Activated CD8-positive, alpha-beta T cell treated with anti-CD3 and anti-CD28 coated beads, Interleukin-2, amount 10 ng/mL, durations not matched to agents 7 days and 5 days (primary cell): ENCODE measurements at places on chromosomes 4 and X. TPM values are rescaled to one million over a fixed set of nuclear protein-coding genes. Genes with fewer than 3 reads are reported as not detected.

DNA sequence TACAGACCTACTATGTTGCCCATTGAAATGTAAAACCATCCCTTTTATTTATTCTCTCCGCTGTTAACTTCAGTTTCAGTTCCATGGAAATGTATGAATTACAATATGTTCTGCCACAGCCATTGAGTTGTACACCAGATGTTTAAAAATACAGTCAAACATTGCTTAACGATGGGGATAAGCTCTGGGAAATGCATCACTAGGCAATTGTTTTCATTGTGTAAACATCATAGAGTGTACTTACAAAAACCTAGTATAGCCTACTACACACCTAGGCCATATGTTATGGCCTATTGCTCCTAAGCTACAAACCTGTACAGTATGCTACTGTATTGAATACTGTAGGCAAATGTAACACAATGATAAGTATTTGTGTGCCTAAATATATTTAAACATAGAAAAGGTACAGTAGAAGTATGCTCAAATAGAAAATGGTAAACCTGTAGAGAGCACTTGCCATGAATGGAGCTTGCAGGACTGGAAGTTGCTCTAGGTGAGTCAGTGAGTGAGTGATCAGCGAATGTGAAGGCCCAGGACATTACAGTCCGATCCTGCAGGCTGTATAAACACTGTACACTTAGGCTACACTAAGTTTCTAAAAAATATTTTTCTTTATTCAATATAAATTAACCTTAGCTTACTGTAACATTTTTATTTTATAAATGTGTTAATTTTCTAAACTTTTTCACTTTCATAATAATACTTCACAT is 2.7 kb upstream of the PF4V1 start:
- DNase-seq: no peak
- no peak overlapping the region for H3K27ac ChIP-seq
- H3K36me3 ChIP-seq: no peaks in the 10 kb centered on the region
- peaks cover 9% of the 10 kb centered on the region for H3K27me3 ChIP-seq
- no peaks in the 10 kb centered on the region for H3K4me1 ChIP-seq

DNA sequence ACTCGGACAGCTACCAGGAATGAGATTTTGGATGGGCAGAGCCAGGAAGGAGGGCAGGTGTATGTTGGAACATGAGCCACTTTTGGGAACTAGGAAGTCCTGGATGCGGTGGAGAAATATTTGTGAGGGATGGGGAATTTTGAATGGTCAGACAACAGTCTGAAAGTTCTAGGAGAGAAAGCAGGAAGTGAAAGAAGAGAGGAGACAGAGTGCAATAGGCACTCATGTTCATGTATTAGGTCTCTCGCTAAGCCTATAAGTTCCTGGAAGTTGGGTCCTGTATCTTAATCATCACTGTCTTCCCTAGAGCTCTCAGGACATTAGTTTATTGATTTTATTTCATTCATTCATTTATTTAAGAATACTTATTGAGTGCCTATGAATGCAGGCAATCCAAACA is 65.7 kb upstream of the CITED1 start:
- no peaks in the 10 kb centered on the region for H3K4me1 ChIP-seq
- H3K27me3 ChIP-seq: no peaks in the 10 kb centered on the region
- no peak for DNase-seq
- no peaks in the 10 kb centered on the region for H3K36me3 ChIP-seq
- no peak overlapping the region for H3K4me3 ChIP-seq

CCKAR gene
- total RNA-seq: not detected

GYG2 gene
- total RNA-seq: not detected

DNA sequence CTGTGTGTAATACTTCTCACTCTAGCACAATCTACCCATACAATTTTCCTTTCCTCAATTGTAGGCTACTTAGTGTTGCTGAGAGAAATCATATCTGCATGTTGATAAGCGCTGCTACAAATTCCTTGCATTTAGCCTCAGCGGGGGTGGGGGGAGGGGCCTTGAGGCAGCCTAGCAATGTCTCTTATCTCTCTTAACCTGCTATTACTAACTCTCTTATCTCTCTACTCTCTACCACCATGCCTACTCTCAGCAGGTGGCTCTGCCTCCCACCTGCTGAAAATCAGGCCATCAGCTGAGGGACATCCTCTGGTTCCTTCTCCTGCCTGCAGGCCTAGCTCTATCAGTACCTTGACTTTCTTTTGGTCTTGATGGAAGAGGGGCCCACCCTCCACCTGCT is 98.9 kb downstream of the GPR82 start:
- peaks cover 3% of the 10 kb centered on the region for H3K4me1 ChIP-seq
- peaks cover 33% of the 10 kb centered on the region for H3K36me3 ChIP-seq
- H3K27ac ChIP-seq: no peak overlapping the region
- no peak overlapping the region for H3K4me3 ChIP-seq
- DNase-seq: no peak

GNRHR gene
- total RNA-seq: not detected

TEX28 gene
- not detected for total RNA-seq

DNA sequence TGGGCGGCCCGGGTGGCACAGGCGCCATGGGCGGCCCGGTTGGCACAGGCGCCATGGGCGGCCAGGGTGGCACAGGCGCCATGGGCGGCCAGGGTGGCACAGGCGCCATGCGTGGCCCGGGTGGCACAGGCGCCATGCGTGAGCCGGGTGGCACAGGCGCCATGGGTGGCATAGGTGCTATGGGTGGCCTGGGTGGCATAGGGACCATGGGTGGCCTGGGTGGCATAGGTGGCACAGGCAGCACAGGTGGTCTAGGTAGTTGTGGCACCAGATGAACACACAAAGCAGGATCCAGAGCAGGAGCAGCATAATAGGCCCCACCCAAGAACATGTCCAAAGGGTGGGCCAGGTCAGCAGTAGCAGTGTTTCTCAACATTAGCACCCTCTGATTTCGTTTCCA is 4.3 kb downstream of the ESX1 start:
- H3K4me1 ChIP-seq: peaks cover 8% of the 10 kb centered on the region
- no peak overlapping the region for H3K4me3 ChIP-seq
- H3K27me3 ChIP-seq: peaks cover 24% of the 10 kb centered on the region
- H3K36me3 ChIP-seq: no peaks in the 10 kb centered on the region

DNA sequence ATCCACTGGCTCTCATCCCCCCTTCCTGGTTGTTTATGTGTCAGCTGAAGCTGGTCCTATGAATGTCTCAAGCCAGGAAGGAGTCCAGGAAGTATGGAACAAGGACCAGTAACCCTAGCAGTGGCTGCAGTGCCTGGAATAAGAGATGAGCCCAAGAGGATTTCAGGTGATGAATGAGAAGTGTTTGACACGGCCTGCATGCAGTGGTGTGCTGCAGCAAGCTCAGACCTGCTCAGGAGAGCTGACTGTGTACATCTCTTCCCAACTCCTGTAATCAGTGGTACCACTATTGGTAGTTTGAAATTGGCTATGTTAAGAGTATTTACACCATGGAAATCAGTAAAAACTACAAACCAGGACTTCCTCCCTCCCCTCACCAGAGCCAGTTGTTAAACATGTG is 88.0 kb downstream of the IQCM start:
- H3K36me3 ChIP-seq: no peaks in the 10 kb centered on the region
- no peak overlapping the region for H3K4me3 ChIP-seq
- no peaks in the 10 kb centered on the region for H3K27me3 ChIP-seq

INTU gene
- 0.16 TPM for total RNA-seq

- H3K27ac ChIP-seq: peak overlapping the region; percentile 90
- H3K27me3 ChIP-seq: no peaks in the 10 kb centered on the region
- peaks cover 59% of the 10 kb centered on the region for H3K36me3 ChIP-seq
- DNase-seq: no peak
- peak overlapping the region; percentile 96 for H3K4me3 ChIP-seq
Observed at GRCh38 chr4:10115271-10115796, 1.3 kb downstream of the WDR1 start.

GRIPAP1 gene
- 82.7 TPM for total RNA-seq

SPANXB1 gene
- not detected for total RNA-seq

TMEM255A gene
- total RNA-seq: not detected

DNA sequence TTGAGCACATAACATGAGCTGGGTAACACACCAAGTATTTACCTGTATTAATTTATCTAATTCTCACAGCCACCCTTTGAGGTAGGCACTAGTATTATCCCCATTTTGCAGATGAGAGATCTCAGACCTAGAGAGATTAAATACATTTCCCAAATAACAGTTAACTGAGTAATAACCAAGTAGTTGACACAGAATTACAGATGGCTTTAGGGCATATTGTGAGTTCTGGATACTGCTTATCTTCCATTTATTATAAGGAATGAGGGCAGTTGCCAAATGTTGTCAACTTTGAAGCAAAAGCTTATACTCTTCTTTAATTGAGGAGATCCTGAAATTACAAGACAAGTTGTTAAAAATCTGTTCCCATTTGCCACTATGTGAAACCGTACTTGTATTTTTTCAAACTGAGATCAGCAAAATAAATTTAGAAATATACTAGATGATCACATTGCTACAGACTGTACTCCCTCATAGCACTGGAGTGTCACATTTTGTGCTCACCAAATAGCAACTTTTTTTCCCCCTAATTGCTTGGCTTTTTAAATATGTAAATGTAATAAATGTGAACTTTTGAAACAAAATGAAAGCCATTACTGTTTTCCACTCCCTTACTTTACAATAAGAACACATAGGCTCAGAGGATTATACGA is 62.0 kb downstream of the ZNF827 start:
- H3K4me3 ChIP-seq: no peak overlapping the region
- peaks cover 28% of the 10 kb centered on the region for H3K36me3 ChIP-seq
- H3K27ac ChIP-seq: no peak overlapping the region
- peaks cover 10% of the 10 kb centered on the region for H3K4me1 ChIP-seq
- DNase-seq: no peak
- H3K27me3 ChIP-seq: no peaks in the 10 kb centered on the region

GAR1 gene
- total RNA-seq: 24.1 TPM

APLN gene
- 2.7 TPM for total RNA-seq

HUWE1 gene
- total RNA-seq: 231 TPM

DNA sequence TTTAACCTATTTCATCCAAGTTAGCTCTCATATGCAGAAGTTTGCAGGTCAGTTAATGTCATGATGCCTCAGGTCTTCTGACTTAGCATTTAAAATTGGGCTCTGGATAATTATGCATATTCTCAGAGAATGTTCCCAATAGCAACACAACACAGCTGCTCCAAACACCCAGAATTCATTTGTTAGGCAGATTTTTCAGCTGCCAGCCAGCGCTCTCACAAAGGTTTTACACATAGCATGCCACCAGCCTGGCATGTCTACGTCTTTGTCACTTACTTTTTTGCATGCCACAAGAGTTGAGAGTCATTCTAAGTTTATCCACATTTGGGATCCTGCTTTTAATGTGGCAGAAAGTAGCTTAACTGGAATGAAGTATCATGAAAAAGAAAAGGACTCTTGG is 84.8 kb downstream of the LIMCH1 start:
- no peaks in the 10 kb centered on the region for H3K4me1 ChIP-seq
- H3K27ac ChIP-seq: no peak overlapping the region

VCX3A gene
- not detected for total RNA-seq

DNA sequence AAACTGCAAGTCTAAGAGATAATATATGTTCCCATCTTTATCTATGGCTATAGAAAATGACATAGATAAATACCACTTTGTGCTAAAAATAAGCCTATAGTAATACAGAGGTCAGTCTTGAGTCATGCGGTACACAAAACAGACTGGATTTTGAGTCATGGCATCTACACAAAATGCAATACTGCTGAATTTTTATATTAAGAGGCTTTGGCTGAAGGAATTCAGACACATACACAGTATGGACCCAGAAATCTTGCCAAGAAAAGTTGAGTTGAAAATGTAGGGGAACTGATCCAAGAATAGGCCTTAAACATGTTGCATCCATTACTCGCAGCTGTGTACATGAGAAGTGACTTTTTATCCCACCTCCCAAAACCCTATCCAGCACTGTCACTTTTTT is 184.4 kb downstream of the TENM3 start:
- no peak overlapping the region for H3K4me3 ChIP-seq
- no peaks in the 10 kb centered on the region for H3K27me3 ChIP-seq
- DNase-seq: no peak
- no peaks in the 10 kb centered on the region for H3K36me3 ChIP-seq

AVPR2 gene
- not detected for total RNA-seq

GRCh38 chr4:37977471-37978247 is 17.5 kb downstream of the PTTG2 start:
- peak overlapping the region; percentile 79 for H3K27ac ChIP-seq
- H3K27me3 ChIP-seq: no peaks in the 10 kb centered on the region
- H3K4me1 ChIP-seq: peaks cover 39% of the 10 kb centered on the region
- peaks cover 1% of the 10 kb centered on the region for H3K36me3 ChIP-seq

DNA sequence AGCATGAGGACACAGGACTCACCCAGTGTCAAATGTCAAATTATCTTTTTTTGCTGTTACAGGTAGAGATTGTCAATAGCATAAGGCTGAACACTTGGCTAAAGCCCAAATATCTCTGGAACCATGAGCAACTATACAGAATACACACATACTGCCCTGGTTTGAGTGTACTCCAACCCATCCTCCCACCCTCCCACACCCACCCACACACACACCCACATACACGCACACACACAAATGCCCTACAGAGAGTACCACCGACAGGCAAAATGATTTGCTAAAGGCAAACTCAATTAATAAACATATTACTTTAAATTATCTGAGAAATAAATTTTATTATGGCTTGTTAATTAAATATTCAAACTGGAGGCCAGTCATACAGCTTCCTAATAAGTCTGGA is 173.1 kb upstream of the MAP3K15 start:
- no peak overlapping the region for H3K4me3 ChIP-seq
- H3K27ac ChIP-seq: no peak overlapping the region
- H3K27me3 ChIP-seq: no peaks in the 10 kb centered on the region
- peaks cover 36% of the 10 kb centered on the region for H3K36me3 ChIP-seq
- H3K4me1 ChIP-seq: peaks cover 52% of the 10 kb centered on the region

GRCh38 chr4:86006057-86006456 is 353.8 kb downstream of the MAPK10 start:
- H3K4me1 ChIP-seq: no peaks in the 10 kb centered on the region
- H3K4me3 ChIP-seq: no peak overlapping the region
- H3K36me3 ChIP-seq: no peaks in the 10 kb centered on the region
- H3K27me3 ChIP-seq: no peaks in the 10 kb centered on the region
